Endodermal cell (in vitro differentiated cells): ENCODE measurements at places on chromosomes 11 and 22.

GRCh38 chr11:36030731-36031281 lies 86.9 kb downstream of the LDLRAD3 start:
- no peak for DNase-seq

GRCh38 chr11:29361369-29361768 lies 655.5 kb downstream of the KCNA4 start:
- DNase-seq = no peak

- no peak for DNase-seq
Measured at GRCh38 chr11:131624531-131624930, 254.1 kb downstream of the NTM start.

DNA sequence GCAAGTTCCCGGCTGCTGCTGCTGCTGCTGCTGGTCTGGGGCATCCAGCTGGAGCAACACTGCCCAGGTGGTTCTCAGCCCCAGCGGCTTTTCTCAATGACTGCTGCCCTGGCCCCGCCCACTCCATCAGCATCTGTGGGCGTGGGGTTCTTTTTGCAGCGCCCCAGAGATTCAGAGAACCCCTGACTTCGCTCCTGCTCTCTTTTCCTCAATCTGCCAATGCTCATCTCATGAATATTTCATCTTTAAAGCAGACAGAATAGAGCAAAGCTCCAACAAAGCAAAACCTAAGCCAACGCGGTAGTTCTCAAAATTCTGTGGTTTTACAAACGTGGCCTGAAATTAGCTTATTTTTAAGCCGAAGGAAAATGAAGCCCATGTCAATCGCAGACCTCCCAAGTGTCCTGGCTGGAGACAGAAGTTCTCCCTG lies 363.6 kb downstream of the CTTN start:
- DNase-seq = peak; percentile 38

- no peak for DNase-seq
Measured at GRCh38 chr11:13339195-13340153, 61.9 kb downstream of the BMAL1 start.

GRCh38 chr22:41217553-41218157 lies 12.5 kb downstream of the L3MBTL2 start:
- peak; percentile 62 for DNase-seq

DNA sequence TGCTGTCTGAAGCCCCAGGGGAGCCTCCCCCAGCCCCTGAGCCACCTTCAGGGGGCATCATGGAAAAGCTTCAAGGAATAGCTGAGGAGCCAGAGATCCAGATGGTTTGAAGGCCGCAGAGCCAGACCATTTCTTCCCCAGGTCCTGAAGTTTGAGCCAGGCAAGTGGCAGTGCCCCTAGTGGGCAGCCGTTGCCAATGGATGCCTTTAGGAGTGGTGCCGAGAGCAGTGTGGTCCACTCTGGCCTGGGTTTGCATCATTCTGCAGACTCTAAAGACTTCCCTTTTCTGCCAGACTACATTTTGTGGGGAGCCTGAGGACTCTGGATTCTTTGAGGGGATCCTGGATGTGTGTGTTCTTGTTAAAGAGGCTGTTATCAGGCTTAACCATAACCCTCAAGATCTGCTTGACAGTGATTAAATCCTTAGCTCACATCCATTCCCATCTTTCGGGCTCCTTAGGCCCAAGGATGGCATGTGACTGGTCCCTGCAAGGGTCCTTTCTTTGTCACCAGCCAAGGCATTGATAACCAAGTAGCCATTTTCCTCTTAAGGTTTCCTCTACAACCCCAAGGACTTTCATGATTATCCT lies 13.1 kb downstream of the HINFP start:
- DNase-seq = peak; percentile 77

DNA sequence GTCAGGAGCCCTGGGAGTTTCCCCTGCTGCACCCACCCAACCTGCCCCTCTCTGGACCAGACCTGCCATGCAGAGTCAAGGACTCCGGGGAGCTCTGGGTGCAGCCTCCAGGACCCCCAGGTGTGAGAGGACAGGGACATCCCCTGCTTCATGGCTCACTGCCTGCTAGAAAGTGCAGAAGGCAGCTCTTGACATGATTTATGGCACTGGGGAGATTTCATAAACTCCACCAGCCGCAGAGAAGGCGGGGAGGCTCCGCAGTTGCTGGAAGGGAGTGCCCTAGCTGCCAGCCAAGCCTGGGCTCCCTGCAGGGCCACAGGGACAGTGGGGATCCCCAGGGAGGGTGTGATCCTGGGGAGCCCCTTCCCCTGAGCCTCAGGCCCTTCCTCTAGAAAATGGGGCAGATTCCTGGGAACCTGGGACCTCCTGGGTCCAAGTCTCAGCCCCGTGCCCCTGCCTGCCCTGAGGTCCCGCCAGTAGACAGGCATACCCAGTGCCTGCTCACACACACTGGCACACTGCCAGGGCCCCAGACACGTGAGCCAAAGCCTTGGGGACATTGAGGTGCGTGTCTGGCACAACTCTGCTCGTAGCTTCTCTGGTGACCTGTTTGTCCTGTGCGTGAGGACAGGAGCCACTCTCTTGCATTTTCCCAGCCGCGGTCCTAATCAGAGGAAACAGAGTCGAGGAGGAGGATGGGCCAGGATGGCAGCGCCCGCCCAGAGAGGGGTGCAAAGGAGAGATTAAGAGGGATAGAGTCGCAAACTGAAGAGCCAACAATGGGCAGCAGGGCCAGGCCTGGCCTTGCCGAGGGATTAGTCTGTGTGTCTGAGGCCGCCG lies 13.8 kb downstream of the CABP7 start:
- DNase-seq = no peak

DNA sequence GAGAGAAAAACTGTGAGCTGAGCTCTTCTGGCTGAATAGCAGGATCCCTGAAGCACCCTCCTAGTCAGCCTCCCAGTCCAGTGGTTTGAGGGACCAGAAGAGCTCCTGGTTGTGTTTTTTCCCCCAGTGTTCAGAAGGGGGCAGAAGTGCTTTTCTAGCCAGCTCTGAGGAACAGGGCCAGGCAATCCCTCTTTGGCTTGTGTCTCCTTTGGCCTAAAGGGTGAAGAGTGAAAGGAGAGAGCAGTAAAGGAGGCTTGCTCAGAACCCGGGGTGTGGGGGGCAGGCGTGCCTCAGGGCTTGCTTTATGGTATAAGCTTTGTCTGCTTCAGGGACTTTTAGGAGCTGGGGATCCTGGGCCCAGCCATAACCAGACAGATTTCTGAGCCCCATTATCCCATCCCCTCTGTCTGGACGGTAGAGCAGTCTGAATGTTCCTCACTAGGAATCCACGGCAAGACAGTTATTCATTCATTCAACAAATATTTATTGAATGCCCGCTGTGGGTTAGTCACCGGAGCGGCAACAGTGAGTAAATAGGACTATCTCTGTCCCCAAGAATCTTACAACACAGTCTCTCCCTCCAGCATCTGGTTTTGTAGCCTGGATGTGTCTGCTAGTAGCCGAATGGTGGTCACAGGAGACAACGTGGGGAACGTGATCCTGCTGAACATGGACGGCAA lies 14.5 kb downstream of the ACP2 start:
- DNase-seq = peak; percentile 76

- peak; percentile 96 for DNase-seq
Measured at GRCh38 chr22:35430897-35431322, 31.0 kb downstream of the MCM5 start.

DNA sequence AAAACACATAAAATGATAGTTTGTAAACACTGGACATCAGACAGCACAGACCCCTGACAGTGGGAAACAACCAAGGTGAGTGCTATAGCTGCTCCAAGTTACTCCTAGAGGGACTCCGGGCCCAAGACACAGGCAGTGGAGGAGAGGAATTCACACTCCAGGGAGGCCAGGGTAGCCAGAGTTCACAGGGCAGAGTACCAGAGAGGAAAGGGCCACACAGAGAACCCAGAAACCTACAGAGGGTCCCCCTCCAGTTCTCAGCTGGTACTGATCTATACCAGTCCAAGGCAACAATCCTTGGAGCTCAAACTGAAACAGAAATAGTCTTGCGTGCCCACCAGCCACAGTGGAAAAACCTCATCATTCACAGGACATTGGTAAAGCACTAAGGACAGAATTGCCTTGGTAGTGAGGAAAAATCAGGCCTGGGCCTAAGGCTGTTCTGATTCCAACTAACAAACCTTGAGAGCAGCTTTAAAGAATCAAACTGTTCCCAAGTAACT lies 7.6 kb downstream of the VPS37C start:
- DNase-seq = no peak

- no peak for DNase-seq
Measured at GRCh38 chr22:24995649-24996180, 43.2 kb downstream of the KIAA1671 start.

DNA sequence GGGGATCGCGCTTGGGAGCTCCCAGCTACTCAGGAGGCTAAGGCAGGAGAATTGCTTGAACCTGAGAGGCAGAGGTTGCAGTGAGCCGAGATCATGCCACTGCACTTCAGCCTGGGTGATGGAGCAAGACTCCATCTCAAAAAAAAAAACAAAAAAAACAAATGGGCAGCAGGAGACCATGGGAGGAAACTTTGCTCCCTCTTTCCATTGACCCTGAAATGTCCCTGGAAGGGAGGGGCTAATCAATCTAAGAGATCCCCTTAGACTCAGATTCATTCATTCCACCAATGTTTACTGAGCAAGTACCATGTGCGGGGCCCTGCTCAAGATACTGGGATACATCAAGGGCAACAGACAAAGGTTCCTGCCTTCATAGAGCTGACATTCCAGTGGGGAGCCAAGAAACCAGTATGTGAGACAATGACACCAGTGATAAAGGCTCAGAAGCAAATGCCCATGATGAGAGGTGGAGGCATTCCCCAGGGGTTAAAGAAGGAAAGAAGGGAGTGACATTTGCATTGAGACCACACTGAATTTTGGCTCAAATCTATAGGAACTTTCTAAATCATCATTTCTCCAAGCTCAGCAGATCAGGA lies 37.7 kb upstream of the TFIP11 start:
- no peak for DNase-seq
